ENCODE measurements at places on chromosomes 5 and 9.

DNA sequence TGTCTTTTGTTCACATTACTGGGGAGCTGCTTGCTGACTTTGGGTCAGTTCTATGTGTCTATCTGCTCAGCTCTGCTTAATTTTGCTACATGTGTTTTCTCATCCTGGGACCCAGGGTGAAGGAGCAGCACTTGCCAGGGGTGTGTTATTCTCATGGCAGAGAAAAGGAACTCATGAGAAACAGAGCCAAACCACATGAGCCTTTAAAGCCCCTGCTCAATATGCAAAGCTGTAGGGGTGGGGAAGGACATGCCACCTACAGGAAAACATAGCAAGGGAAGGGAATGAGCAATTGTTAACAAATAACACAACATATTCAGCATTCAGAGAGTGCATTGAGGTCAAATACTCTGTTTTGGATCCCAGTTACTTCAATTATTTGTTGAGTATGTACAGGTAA lies 290.9 kb downstream of the CDK5RAP2 start:
- DNase-seq = no peak

DNA sequence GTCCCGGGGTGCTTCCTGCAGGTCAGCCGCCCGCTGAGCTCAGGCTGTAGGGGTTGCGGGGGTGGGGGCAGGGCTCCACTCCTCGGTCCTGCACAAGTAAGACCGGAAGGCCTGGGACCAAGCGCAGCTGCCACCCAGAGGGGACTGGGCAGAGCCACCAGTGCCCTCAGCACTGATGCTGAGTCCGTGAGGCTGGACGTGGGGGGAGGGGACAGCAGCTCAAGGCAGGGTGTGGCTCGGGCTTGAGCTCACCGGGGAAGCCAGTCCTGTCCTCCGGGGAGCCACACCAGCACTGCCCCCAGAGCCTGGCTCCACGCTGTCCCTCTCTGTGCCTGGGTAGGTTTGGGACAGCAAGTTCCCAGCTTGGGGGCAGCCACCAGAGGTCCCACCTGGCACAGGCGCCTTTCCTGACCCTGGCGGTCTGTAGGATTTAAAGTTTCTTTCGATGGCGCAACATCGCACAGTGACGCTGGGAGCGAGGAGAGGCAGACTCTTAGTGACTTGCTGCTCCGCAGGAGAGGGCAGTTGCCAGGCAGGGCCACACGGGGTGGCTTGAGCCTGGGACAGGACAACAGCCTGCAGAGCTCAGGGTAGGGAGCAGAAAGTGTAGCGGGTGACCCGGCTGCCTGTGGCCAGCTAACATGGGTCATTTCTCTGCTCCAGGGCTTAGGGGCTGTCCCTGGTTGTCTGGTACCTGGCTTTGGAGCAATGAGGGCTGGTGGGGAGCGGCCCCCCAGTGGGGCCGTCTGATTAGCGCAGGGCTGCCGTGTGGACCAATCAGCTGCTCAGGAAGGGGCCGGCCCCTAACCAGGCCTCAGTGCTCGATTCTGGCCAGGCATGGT lies 5.7 kb downstream of the LCN1 start:
- no peak for DNase-seq

- DNase-seq = peak; percentile 48
Measured at GRCh38 chr9:35728041-35728971, 3.7 kb downstream of the TLN1 start.

GRCh38 chr5:27491047-27491446 lies 452.7 kb upstream of the CDH9 start:
- no peak for DNase-seq

GRCh38 chr9:114061292-114061691 lies 16.8 kb downstream of the AMBP start:
- DNase-seq = no peak

DNA sequence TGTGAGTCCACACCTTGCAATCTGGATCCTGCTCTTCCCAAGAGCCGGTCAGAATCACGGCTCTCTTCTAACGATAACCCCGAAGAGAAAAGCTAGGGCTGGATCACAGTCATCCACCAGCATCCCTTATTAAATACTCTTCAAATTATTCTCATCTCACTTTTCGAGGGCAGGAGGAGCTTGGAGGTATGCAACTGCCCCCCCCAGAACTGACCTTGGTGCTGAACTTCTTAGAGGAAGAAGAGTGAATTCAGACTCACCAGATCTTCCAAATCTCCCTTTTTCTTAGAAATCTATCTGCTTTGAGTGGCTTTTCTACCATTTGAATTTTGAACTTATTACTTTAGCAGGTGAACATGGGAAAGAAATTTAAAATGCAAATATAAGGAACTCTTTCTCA lies 75.7 kb downstream of the MED10 start:
- DNase-seq = no peak
